ENCODE measurements at places on chromosomes 3 and 15.
A peak's percentile ranks its signal among the peaks of the same experiment; 100 is the strongest.

DNA sequence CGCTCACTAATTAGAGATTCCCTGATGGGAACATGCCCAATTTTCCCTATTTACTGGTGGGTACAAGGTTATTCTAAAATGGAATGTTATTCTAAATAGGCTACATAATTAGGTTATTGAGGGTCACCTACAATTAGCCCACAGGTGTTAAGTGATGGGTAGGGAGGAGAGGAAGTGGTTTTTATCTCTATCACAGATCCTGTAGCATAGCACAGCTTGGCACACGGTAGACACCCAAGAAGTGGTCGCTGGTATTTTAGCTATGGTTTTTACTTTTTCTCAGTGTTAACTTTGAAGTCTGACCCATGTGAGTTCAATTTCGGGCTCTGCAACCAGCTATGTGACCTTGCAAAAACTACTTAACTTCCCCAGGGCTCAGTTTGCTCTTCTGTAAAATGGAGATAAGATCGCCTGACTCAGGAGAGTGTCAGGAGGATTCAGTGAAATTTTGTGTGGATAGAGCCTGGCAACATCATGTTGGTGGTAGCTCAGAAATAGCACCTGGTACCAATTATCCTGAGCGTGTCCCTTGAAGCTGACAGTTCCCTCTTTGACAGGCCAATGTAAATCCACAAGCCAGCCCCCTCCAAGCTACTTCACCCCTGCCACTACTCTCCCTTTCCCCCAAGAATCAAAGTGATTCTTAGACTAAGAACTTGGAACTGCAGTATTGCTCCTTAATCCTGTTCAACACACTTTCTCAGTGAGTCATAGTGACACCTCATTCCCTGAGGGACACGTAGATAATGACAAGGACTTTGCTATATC, 8.7 kb upstream of the LMCD1 start:
- DNase-seq, result no peak

DNA sequence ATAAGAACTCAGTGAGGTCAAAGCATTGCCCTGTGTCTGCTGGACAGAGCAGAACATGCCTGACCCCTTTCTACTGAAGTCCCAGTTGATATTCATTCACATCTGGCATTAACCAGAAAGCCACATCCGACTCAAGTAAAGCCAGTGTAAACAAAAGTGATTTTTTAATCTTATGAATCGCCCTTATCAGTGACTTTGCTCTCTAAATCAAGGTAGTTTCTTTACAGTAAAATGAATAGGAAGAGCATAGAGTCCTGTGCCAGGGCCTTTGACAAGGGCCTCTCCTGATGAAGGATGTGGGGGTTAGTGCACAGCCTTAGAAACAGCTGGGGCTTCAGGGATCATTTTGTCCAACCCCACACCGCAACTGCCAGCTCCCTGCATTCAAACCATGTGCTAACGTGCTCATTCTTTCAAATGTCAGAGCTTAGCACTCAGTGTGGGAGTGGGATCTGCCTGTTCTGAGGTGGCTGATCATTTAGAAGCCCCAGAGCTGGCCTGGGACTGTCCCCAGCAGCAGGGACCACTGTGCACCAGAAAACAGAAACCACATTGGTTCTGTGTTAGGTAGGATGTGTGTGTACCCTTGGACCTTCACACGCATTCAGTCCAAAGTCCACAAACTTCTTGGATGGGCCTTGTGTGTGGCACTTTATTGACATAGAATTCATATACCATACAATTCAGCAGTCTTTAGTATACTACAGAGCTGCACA, 55.3 kb downstream of the CCR4 start:
- DNase-seq, result no peak

DNA sequence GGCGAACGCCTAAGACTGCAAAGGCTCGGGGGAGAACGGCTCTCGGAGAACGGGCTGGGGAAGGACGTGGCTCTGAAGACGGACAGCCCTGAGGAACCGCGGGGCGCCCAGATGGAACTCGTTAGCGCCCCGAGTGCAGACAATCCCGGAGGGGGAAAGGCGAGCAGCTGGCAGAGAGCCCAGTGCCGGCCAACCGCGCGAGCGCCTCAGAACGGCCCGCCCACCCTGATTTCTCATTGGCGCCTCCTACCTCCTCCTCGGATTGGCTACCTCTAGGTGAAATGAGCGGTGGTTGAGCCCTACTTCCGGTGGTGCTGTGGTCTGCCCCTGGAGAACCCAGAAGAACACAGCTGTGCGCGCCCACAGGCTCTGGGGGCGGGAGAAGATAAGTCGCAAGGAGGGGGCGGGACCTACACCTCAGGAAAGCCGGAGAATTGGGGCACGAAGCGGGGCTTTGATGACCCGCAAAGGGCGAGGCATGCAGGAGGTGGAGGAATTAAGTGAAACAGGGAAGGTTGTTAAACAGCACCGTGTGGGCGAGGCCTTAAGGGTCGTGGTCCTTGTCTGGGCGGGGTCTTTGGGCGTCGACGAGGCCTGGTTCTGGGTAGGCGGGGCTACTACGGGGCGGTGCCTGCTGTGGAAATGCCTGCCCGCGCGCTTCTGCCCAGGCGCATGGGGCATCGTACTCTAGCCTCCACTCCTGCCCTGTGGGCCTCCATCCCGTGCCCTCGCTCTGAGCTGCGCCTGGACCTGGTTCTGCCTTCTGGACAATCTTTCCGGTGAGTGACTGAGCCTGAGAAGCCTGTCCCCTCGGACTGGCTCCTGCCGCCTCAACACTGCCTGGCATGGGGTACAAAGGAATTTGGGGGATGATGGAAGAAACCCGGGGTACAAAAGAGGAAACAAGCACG, at the start of gene OGG1:
TSS of gene OGG1 (plus strand) at position 308 of the 911 bp plus-strand sequence. CDS start at position 643, 335 bp downstream.
- DNase-seq, result peak; percentile 83

DNA sequence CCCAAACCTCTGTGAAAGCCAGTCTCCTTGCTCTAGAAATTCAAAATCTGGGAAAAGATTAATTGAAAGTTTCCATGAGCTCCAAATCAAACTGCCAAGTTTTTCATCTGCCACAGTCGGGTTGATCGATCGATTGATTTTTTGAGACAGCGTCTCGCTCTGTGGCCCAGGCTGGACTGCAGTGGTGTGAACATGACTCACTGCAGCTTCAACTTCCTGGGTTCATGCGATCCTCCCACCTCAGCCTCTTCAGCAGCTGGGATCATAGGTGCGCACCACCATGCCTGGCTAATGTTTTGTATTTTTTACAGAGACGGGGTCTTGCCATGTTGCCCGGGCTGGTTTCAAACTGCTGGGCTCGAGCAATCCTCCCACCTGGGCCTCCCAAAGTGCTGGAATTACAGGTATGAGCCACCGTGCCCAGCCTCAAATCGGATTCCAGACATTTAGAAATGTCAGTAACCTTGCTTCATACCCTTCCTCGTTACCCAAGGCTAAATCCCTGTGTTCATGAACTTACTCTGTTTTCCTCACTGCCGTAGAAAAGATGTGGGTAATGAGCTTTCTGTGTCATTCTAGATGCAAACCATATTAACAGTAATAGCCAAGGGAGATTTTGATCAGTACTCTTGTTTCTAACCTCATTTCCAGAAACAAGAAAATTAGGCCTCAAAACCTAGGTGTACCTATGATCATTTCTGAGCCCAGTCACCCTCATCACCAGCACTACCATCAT, 105.9 kb upstream of the AKAP13 start:
- no peak for DNase-seq

GRCh38 chr15:89101302-89102193, 13.3 kb downstream of the ABHD2 start:
- DNase-seq, result no peak
